ENCODE measurements at places on chromosomes 2 and 18.

DNA sequence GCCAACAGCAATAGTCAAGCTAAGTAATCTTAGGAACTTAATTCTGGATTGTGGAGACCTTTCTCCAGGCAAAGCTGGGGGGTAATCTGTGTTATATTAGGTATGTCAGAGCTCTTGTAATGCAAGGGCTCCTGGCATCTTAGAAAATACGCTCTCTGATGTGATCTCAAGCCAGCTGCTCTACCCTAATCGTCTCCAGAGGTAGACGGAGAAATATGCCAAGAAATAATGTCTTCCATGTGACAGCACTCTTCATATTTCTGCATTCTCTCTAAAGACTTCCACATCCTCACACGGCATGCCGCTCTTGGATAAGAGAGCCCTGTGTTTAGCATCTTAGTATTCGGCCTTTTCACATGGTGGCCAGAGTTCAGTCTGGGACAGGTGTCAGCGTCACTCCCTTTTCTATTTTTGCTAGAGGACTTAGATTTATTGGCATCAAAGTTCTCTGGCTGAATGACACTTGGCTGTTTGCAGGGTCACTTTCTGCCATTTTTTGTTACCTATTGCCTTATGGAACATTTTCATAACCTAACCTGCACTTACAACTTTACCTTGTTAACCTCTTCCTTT lies 25.2 kb downstream of the CAPN13 start:
- no peaks in the 10 kb centered on the region for H3K27me3 ChIP-seq
- DNase-seq, result no peak
- no peaks in the 10 kb centered on the region for H3K36me3 ChIP-seq
- no peaks in the 10 kb centered on the region for H3K4me1 ChIP-seq
- no peak overlapping the region for H3K4me3 ChIP-seq
- H3K27ac ChIP-seq, result no peak overlapping the region

- peaks cover under 1% of the 10 kb centered on the region for H3K36me3 ChIP-seq
- H3K27ac ChIP-seq, result peak overlapping the region; percentile 74
- H3K4me1 ChIP-seq, result peaks cover 21% of the 10 kb centered on the region
- no peaks in the 10 kb centered on the region for H3K27me3 ChIP-seq
Observed at GRCh38 chr18:48727681-48728080, 188.8 kb downstream of the CTIF start.

DNA sequence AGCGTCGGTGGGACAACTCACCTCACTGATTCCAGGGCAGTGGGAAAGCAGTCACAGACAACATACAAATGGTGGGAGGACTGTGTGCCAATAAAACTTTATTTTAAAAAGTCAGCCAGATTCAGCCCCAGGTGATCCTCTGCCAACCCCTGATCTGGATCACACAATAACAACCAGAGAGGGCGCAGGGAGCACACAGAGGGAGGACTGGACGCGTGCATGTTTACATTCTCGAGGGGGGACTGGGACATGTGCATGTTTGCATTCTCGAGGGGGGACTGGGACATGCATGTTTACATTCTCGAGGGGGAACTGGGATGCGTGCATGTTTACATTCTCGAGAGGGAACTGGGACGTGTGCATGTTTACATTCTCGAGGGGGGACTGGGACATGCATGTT lies 209.5 kb downstream of the NDUFA10 start:
- H3K27ac ChIP-seq, result no peak overlapping the region
- no peak overlapping the region for H3K4me3 ChIP-seq
- H3K4me1 ChIP-seq, result no peaks in the 10 kb centered on the region
- DNase-seq, result no peak
- H3K27me3 ChIP-seq, result no peaks in the 10 kb centered on the region
- no peaks in the 10 kb centered on the region for H3K36me3 ChIP-seq

DNA sequence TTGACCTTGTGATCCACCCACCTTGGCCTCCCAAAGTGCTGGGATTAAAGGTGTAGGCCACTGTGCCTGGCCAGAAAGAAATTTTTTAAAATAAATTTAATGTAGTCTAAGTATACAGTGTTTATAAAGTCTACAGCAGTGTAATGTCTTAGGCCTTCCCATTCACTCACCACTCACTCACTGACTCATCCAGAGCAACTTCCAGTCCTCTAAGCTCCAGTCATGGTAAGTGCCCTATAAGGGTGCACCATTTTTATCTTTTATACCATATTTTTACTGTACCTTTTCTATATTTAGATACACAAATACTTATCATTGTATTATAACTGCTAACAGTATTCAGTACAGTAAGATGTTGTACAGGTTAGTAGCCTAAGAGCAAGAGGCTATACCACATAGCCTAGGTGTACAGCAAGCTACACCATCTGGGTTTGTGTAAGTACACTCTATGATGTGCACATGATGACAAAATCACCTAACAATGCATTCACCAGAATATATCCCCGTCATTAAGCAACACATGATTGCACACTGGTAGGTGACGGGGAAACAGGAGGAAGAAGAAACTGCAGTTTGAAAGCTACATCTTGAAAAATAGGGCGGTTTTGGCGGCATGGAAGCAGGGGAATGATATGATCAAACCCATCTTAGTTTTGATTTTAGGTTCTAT lies 105.1 kb upstream of the ITGB6 start:
- peaks cover 17% of the 10 kb centered on the region for H3K36me3 ChIP-seq
- no peak overlapping the region for H3K27ac ChIP-seq
- DNase-seq, result peak; percentile 86
- no peak overlapping the region for H3K4me3 ChIP-seq
- peaks cover 11% of the 10 kb centered on the region for H3K4me1 ChIP-seq

DNA sequence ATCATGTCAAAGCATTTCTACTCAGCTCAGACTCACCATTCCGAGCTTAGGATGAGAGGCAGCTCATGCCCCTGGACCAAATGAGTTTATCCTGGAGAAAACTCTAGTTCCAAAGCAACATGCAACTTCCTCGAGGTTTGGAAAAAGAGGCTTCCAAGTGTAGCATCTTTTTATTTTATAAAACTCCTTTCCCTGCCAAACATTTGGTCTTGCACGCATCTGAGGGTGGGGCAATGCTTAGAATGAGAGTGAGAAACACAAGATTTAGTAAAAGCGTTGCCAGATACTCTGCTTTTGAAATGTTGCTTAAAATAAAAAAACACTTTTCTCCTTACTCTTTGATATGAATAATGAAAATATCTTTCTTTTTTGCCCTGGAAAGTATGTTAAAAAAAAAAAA lies 151.5 kb downstream of the NCKAP5 start:
- DNase-seq, result no peak
- no peaks in the 10 kb centered on the region for H3K36me3 ChIP-seq
- no peak overlapping the region for H3K27ac ChIP-seq
- H3K27me3 ChIP-seq, result no peaks in the 10 kb centered on the region
- H3K4me3 ChIP-seq, result no peak overlapping the region
- no peaks in the 10 kb centered on the region for H3K4me1 ChIP-seq

- no peak overlapping the region for H3K4me3 ChIP-seq
- peaks cover 8% of the 10 kb centered on the region for H3K4me1 ChIP-seq
- no peak overlapping the region for H3K27ac ChIP-seq
Observed at GRCh38 chr2:25315316-25315680, 26.4 kb downstream of the DNMT3A start.

DNA sequence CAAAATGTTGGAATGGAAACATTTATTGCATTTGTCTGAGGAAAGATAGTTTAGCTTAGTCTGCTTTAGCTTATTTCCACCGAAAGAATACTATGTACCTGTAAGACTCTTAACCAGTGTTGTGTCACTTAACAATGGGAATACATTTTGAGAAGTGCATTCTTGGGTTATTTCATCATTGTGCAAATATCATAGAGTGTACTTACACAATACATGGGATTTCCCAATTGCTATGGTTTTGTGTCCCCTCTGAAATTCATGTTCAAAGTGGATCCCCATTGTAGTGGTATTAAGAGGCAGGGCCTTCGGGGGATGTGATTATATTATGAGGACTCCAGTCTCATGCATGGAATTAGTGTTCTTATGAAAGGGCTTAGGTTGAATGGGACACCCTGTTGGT lies 249.4 kb upstream of the UBE2E3 start:
- H3K4me3 ChIP-seq, result no peak overlapping the region
- no peaks in the 10 kb centered on the region for H3K4me1 ChIP-seq
- H3K36me3 ChIP-seq, result no peaks in the 10 kb centered on the region

GRCh38 chr2:72927619-72928550 lies 10.6 kb downstream of the EMX1 start:
- no peak overlapping the region for H3K4me3 ChIP-seq
- peaks cover 10% of the 10 kb centered on the region for H3K4me1 ChIP-seq
- no peak overlapping the region for H3K27ac ChIP-seq
- no peak for DNase-seq
- H3K36me3 ChIP-seq, result no peaks in the 10 kb centered on the region
- peaks cover 56% of the 10 kb centered on the region for H3K27me3 ChIP-seq

DNA sequence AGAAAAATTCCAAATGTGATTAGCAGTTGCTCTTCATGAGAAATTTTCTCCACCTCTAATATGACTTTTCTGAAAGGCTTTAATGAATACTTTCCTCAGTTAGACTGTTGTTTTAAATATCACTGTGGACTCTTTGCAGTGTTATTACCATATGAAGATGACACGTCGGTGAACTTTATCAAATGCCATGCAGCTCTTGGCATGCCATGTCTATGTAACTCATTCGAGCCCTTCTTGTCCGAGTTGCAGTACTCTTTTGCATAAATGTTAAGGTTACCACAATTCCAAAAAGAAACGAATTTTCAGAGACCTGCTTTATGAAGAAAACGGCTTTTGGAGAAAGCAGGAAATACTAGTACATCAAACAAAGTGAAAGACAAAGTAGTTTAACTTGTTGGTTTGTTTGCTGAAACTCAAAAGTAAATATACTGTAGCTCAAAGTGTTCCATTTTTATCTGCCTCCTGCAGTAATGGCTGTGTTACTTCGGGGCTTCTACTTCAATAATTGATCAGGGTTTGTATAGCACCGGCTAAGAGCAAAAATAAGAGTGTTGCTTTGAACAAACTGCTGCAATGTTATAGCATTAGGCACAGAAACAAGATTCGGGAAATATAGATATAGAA lies 204.1 kb downstream of the ARHGAP15 start:
- no peaks in the 10 kb centered on the region for H3K4me1 ChIP-seq
- H3K27me3 ChIP-seq, result no peaks in the 10 kb centered on the region
- no peaks in the 10 kb centered on the region for H3K36me3 ChIP-seq
- H3K27ac ChIP-seq, result no peak overlapping the region
- H3K4me3 ChIP-seq, result no peak overlapping the region
- no peak for DNase-seq

DNA sequence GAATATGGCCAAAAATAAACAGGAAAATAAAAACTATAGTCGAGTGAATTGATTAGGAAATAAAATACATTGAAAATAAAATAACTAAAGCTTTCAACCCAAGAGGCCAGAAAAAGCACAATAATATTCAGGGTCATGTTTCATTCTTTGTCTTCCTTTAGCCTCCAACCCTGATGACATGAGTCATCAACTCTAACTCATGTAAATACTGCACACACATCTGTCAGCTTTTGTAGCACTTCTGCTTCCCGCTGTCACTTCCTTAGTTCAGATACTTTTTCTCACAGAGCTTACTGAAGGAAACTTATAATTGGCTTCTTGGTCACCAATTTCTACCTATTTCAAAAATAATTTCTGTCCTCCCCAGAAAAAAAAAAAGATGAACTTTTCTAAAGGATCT lies 112.8 kb downstream of the UPP2 start:
- no peaks in the 10 kb centered on the region for H3K36me3 ChIP-seq
- no peaks in the 10 kb centered on the region for H3K4me1 ChIP-seq
- H3K27ac ChIP-seq, result no peak overlapping the region
- DNase-seq, result no peak
- no peak overlapping the region for H3K4me3 ChIP-seq
- H3K27me3 ChIP-seq, result no peaks in the 10 kb centered on the region

- H3K27ac ChIP-seq, result no peak overlapping the region
- no peaks in the 10 kb centered on the region for H3K27me3 ChIP-seq
- no peak for DNase-seq
Observed at GRCh38 chr2:126916744-126917143, 18.1 kb downstream of the TEX51 start.

DNA sequence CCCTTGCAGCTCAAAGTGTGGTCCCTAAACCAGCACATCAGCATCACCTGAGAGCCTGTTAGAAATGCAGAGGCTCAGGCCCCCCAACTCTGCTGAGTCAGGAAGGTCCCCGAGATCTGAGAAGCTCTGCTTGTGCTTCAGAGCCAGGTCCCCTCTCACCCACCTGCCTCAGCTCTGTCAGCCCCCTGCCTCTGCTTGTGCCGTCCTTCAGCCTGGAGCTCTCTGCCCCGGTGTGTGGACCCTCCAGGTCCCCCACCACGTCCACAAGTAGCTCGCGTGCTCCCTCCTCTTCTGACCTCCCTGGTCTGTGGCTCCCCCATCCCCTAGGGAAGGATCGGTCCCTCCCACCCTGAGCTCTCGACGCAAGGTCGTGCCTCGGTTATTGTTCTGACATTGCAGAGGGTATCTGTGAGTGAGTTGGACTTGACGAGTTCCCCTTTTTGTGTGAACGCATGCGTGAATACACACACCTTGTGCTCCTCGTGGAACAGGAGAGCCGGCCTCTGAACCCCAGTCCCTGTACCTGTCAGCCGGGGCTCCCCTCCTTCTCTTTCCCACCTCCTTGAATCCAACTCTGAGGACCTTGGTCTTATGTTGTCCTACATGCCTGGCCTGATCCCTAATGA lies 75.5 kb upstream of the TAF1B start:
- no peaks in the 10 kb centered on the region for H3K27me3 ChIP-seq

- no peak overlapping the region for H3K4me3 ChIP-seq
- no peaks in the 10 kb centered on the region for H3K4me1 ChIP-seq
- DNase-seq, result no peak
- H3K27ac ChIP-seq, result no peak overlapping the region
- H3K36me3 ChIP-seq, result no peaks in the 10 kb centered on the region
- no peaks in the 10 kb centered on the region for H3K27me3 ChIP-seq
Observed at GRCh38 chr2:167940734-167941507, 306.5 kb downstream of the STK39 start.

- no peaks in the 10 kb centered on the region for H3K27me3 ChIP-seq
- no peak overlapping the region for H3K4me3 ChIP-seq
- H3K36me3 ChIP-seq, result peaks cover 4% of the 10 kb centered on the region
- no peak overlapping the region for H3K27ac ChIP-seq
- H3K4me1 ChIP-seq, result no peaks in the 10 kb centered on the region
Observed at GRCh38 chr2:36573165-36573564, 24.8 kb downstream of the FEZ2 start.

DNA sequence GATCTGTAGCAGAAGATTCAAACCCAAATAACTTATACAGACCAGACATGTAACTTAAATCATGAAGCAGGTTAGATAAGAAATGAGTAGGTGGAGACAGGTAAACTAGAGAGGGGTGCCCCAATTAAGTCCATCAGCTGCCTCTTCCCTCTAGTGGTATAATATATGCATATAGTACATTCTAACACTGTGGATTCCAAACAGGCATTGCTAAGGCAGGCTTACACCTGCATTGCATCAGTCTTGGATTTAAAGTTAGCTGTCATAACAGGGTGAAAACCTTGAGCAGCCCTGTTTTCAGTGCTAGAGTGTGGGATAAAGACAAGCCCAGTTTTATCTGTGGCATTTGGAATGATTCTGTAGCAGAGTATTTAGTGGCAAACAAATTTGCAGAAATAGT lies 63.4 kb downstream of the NYAP2 start:
- H3K27ac ChIP-seq, result no peak overlapping the region
- no peak for DNase-seq
- H3K27me3 ChIP-seq, result no peaks in the 10 kb centered on the region
- no peak overlapping the region for H3K4me3 ChIP-seq
- H3K36me3 ChIP-seq, result no peaks in the 10 kb centered on the region

GRCh38 chr2:136492901-136493300 lies 272.4 kb upstream of the THSD7B start:
- H3K4me3 ChIP-seq, result no peak overlapping the region
- no peak overlapping the region for H3K27ac ChIP-seq
- no peaks in the 10 kb centered on the region for H3K36me3 ChIP-seq
- H3K27me3 ChIP-seq, result no peaks in the 10 kb centered on the region
- H3K4me1 ChIP-seq, result no peaks in the 10 kb centered on the region
- no peak for DNase-seq
